Activated CD4-positive, alpha-beta T cell treated with anti-CD3 and anti-CD28 coated beads, Interleukin-2, amount 50 U/mL, for 16 hours (primary cell): ENCODE measurements at places on chromosomes 7 and 10.

DNA sequence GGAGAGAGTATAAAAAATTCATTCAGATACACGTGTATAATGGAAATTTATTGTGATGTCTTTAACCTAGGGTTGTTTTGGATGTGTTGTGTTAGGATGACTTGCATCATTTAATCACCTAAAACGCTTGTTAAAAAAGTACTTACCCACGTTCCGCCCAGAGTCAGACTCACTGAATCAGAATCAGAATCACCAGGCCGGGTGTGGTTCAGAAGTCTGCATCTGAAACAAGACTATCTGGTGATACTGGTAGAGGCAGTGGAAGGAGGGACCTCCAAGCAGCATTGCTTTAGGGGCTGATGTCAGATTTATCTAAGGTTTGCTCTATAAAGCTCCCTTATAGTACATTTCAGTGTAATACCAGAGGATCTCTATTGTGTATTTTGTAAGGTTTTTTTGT lies 20.5 kb upstream of the PLXDC2 start:
- no peak for DNase-seq

GRCh38 chr10:86793696-86794095 lies 37.3 kb downstream of the BMPR1A start:
- DNase-seq = no peak

- no peak for DNase-seq
Observed at GRCh38 chr7:116633131-116633988, 38.6 kb upstream of the MET start.

- DNase-seq = peak; percentile 33
Observed at GRCh38 chr7:22109761-22110160, 164.1 kb upstream of the CDCA7L start.

DNA sequence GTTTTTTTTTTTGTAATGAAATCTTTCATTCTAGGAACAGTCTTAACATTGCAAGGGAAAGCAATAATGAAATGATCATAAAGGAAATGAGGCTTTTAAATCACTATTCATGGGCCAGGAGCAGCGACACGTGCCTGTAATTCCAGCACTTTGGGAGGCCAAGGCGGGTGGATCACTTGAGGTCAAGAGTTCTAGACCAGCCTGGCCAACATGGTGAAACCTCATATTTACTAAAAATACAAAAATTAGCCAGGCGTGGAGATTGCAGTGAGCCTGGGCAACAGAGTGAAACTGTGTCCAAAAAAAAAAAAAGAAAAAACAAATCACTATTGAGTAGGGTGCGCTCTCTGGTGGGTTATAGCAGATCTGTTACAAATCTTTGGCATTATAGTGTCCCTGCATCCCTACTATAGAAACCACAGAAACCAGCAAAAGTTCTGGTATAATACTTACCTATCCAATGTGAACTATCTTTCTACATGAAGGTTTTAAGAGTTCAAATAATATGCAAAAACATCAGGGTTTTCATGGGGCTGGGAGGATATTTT lies 72.1 kb downstream of the GLI3 start:
- no peak for DNase-seq

DNA sequence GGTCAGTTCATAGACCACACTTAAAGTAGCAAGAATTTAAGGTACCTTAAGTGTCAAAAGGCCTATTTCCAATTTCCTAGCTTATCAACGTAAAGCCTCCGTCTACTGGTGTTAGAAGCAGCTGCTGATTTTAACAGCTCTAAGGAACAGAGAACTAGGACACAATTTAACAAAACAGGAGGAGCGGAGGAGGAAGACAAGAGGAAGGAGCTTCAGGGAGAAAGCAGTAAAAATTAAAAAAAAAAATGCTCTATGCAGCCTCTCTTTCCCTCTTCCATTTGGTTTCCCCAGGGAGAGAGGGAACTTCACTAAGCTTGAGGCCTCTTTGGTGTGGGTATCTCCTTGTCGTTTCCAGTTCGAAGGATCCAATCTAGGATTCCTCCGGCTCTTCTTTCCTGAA lies 22.7 kb downstream of the ARHGAP21 start:
- DNase-seq = no peak

GRCh38 chr7:91778416-91778815 lies 102.1 kb downstream of the MTERF1 start:
- no peak for DNase-seq

DNA sequence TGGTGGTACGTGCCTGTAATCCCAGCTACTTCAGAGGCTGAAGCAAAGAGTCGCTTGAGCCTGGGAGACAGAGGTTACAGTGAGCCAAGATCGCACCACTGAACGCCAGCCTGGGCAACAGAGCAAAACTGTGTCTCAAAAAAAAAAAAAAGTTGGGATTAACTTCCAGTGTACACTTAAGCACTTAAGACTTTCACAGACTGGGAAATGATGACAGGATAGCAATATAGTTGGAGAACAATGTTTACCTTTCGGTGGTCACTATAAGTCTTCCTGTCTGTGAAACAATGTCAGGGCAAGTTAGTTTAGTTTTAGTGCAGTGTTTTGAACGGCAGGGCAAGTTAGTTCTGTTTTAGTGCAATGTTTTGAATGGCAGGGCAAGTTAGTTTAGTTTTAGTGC lies 130.2 kb downstream of the TPST1 start:
- DNase-seq = no peak

DNA sequence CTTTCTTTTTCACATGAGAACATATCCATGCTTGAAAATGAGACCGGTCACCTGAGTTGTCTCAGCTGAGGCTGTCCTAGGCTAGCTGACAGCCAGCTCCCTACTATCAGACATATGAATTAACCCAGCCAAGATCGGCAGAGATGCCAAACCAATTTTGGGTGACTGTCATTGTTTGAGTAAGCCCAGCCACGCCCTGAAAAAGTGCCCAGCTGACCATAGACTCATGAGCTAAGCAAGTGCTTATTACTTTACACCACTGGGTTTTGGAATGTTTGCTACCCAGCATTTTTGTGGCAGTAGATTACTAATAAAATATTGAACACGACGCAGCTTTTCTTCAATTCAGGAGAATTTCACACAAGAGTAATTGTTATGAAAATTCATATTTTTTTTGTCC lies 265.2 kb upstream of the LYZL1 start:
- no peak for DNase-seq

DNA sequence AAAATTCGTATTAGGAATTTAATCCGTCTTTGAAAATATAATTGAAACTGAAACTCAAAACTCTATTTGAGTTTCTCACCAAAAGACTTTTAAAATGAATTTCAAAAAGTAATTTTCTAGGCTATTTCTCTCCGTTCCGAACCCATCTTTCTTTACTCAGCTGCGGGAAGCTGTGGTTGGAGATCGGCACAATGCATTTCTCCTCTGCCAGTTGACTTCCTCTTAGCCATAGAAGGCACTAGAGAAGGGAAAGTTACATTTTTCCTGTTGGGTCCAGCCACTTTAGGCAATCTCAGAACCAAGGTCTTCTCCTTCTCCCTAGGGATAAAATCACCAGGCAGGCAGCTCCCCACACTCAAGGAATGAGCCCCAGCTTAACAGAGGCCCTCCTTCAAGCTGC lies 133.6 kb upstream of the COL1A2 start:
- DNase-seq = no peak

DNA sequence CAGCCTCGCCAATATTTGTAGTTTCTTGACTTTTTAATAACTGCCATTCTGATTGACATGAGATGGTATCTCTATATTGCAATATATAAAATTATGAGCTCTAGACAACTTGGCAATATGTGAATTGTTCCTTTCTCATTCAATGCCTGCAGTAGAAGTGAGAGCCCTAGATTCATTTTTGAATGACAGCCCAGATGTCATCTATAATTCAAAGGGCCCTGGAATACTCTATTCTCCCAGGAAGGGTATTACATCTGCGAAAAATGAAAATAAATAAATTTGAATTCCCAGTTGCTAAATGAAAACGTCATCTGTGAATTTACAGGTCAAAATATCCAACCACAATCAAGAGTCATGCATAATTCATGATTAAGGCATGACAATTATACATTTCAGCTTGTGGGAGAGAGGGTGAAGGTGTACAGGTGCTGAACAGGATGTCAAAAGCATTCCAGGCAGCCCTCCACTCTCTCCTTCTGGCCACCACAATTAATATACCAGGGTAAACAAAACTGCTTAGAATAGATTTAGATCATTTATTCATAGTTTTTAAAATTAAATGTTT lies 1147.3 kb downstream of the XPNPEP1 start:
- DNase-seq = no peak

DNA sequence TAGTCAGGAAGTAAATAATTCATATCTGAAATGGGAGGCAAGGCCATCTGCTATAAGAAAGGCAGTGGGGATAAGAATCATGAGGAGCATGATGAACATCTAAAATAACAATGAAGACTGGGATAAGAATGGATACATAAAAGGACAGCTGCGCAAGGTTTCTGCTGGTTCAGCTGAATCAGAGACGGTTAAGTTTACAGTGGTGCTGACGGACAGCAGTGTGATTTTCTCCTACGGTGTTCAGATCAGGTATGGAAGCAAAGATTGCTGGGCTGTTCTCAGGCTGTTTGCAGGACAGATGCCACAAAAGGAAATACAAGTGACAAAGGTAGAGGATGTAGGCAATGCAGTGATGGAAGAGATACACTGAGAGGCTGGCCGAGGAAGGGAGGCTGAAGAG lies 8.4 kb downstream of the CYCS start:
- no peak for DNase-seq

- DNase-seq = no peak
Observed at GRCh38 chr7:99729486-99730237, 5.3 kb downstream of the CYP3A7 start.

GRCh38 chr10:52949899-52950298 lies 177.3 kb upstream of the MBL2 start:
- no peak for DNase-seq

GRCh38 chr10:97072851-97073665 lies 112.7 kb downstream of the SLIT1 start:
- DNase-seq = peak; percentile 83

DNA sequence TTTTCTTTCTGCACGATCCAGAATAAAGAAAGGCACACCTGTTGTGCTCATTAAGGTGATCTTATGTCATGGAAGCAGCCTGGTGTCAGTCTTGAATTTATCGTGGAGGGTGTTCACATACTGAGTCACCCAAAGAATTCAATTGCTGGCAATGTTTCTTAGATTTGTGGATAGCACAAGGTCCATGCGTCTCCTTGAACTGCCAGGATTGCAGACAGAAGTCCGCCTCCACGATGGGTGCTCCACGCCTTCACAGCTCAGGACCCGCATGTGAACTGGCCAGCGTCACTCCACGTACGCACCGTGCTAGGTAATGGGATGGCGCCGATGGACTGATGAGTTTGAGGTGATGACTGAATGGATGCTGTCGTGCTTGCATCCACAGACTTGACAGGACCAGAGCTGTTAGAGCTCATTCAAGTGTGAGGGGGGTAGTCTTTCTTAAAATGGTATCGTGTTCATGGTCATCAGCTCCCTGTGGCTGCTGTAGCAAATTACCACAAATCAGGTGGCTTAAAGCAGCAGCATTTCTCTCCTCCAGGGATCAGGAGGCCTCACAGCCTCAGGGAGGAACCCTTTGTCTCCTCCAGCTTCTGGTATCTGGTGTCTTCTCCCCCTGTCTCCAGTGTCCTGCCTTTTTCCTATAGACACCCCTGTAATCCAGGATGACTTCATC lies 65.4 kb upstream of the DNAJB6 start:
- DNase-seq = no peak

DNA sequence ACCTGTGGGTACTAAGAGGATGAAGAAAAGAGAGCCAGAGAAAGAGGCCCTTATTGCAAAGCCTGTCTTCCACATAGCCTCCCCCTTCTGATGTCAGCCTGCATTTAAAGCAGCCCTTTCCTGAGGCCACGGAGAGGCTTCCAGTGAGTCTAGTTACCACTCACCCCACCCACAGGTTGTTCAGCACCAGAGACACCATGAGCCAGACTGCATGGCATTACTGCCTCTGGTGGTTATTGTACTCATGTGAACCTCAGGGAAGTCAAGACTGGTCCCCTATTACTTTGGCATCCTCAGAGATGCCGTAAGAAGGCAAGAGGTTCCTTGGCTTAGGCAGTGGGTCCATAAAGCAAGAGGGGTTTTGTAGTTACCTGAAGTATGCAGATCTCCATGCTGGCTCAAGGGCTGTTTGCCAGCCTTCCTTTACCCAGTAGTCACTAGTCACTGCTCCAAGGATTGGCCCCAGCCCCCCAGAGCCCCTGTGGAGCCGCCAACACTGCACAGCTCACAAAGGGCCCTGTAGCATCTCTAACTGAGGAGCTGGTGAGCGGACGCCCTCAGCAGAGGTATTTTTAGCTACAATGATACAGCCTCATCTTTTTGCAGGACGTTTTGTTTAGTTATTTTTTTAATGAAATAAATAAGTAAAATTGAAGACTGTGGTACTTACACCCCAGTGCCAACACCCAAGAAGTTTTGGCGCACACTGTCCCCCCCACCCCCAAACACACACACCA lies 20.7 kb downstream of the LRRC4 start:
- no peak for DNase-seq

DNA sequence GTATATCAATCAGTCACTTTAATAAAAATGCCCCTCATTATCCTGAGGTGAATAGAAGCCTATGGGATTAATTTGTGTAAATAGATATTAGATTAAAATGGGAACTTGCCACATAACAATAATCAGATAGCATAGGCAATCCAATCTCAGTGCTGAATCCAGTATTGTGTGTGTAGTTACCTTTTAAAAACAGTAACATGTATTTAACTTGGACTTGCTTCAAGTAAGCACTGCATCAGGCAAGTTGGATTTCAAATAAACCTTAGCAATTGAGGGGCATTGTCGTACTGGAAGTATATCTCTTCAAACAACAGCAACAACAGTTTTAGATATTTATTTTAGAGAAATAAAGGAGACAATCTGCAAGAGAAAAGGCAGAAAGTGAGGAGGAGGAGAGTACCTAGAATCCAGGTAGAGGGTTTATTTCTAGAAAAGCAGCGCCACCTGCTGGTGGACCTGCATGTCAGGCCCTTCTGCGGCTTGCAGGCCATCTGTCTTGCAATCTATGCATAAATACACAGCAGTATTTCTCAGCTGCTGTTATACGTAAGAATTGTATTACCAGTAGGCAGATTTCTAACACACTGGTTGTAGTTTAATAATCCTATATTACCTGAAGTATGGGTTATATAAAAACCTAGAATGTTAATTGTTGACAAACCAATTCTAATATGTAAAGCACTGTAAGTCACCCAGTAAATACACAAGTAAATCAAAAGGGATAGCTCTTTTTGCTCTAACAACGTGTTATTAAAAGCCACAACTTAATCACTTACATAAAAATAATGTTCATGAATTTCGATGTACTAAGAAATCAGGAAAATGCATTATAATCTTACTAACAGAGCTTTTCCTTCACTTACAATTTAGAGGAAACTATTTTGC lies 652.8 kb downstream of the KCNMA1 start:
- DNase-seq = peak; percentile 64

- no peak for DNase-seq
Observed at GRCh38 chr10:126108693-126109092, 212.3 kb downstream of the FANK1 start.

- no peak for DNase-seq
Observed at GRCh38 chr7:100003711-100004661, 11.4 kb upstream of the ZKSCAN1 start.

- no peak for DNase-seq
Observed at GRCh38 chr7:77619314-77619713, 76.9 kb upstream of the RSBN1L start.
